A549 treated with RU486 at 1 μM for 4 hours (cell line): ENCODE measurements at places on chromosomes 12 and 14. TPM values are rescaled to one million over a fixed set of nuclear protein-coding genes. Genes with fewer than 3 reads are reported as not detected.

GLIPR1L1 gene
- not detected in 5 replicates for total RNA-seq

PLEKHG7 gene
- total RNA-seq: 0.10 TPM in 1 of 5 replicates, not detected in the others

ARG2 gene
- total RNA-seq: 1.3 to 2.0 TPM (median 1.8 TPM) in 5 replicates

BMP4 gene
- 1.5 to 3.3 TPM (median 2.1 TPM) in 5 replicates for total RNA-seq

TAOK3 gene
- 7.5 to 13.4 TPM (median 9.8 TPM) in 5 replicates for total RNA-seq

SETD1B gene
- total RNA-seq: 11.4 to 15.8 TPM (median 14.5 TPM) in 5 replicates

SLC4A8 gene
- total RNA-seq: 1.0 to 1.6 TPM (median 1.3 TPM) in 5 replicates

SLC38A4 gene
- not detected in 5 replicates for total RNA-seq

MGST1 gene
- total RNA-seq: 790 to 853 TPM (median 824 TPM) in 5 replicates

RPL36AL gene
- total RNA-seq: 408 to 540 TPM (median 439 TPM) in 5 replicates

IL23A gene
- total RNA-seq: 0.42 to 0.74 TPM (median 0.59 TPM) in 5 replicates

IFNG gene
- not detected in 5 replicates for total RNA-seq

OR6C70 gene
- total RNA-seq: not detected in 5 replicates

KLHL28 gene
- 3.0 to 7.5 TPM (median 6.5 TPM) in 5 replicates for total RNA-seq

RD3L gene
- total RNA-seq: not detected in 5 replicates

ANKRD33 gene
- total RNA-seq: 0.14 to 0.24 TPM in 2 of 5 replicates, not detected in the others
